ENCODE measurements at places on chromosomes 4 and X.

GRCh38 chr4:182105416-182105815 is 137.8 kb upstream of the TENM3 start:
- DNase-seq = no peak

- DNase-seq = no peak
Observed at GRCh38 chrX:7574325-7574724, 268.6 kb upstream of the VCX start.

DNA sequence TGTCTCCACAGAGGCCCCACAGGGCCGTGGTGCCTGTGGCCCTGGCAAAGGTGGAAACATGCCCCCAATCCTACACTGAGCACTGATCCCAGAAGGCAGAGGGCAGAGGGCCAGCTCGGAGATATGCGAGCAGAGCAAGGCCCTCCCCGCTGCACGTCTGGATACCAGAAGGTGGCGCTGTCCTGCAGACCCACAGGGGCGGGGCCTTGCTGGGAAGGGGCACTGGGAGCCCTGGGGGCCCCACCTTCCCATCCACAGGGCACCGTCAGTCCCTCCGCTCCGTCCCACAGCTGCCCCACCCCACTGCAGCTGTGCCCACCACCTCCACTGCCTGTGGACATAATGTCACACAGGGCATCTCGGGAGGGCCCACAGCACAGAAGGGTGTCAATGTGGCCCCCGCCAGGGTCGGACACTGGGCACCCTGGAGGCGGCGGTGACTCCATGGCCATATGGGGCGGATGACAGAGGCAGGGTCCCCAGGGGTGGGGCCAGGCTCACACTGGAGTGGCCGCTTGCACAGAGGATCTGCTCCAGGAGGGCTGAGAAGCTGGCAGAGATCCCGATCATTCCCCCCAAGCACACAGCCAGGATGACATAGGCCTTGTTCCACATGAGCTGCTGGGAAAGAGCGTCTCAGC is 4.8 kb downstream of the SLC49A3 start:
- DNase-seq = peak; percentile 75

DNA sequence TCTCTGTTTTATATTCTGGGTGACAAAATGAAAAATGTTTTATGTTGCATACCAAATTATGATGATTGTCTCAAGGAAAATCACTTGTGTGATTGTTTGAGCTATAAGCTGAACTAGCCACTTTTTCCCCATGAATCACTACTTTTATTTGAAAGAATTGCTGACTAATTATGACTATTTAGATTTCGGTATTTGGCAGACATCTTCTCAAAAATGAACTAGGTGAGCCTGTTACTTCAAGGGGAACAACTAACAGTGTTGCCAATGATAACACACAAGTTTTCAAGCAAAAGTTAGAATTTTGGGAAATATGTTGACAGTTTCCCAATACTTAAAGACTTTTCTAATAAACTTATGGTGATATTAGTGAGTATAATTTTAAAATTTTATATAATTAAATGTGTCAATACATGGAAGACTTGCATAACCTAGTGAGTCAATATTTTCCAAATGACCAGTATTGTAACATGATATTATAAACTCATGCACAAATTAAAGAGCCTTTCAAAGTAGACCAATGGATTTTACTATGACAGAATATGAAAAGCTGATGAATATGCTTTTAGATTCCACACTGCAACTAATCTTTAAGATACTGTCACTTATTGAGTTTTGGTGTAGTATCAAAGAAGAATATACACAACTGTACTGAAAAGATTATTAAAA is 187.7 kb upstream of the GATB start:
- no peak for DNase-seq

GRCh38 chrX:87728459-87728858 is 210.9 kb downstream of the KLHL4 start:
- no peak for DNase-seq

Data from GM13976 (cell line).